H4 (cell line): ENCODE measurements at places on chromosomes 1 and 21.

- no peak for DNase-seq
These were observed 58.9 kb downstream of the C1orf94 start for GRCh38 chr1:34235594-34235993.

GRCh38 chr1:230191079-230191804 is 124.2 kb downstream of the GALNT2 start:
- DNase-seq = no peak

- DNase-seq = no peak
These were observed 23.7 kb upstream of the CSF3R start for GRCh38 chr1:36506276-36506920.

DNA sequence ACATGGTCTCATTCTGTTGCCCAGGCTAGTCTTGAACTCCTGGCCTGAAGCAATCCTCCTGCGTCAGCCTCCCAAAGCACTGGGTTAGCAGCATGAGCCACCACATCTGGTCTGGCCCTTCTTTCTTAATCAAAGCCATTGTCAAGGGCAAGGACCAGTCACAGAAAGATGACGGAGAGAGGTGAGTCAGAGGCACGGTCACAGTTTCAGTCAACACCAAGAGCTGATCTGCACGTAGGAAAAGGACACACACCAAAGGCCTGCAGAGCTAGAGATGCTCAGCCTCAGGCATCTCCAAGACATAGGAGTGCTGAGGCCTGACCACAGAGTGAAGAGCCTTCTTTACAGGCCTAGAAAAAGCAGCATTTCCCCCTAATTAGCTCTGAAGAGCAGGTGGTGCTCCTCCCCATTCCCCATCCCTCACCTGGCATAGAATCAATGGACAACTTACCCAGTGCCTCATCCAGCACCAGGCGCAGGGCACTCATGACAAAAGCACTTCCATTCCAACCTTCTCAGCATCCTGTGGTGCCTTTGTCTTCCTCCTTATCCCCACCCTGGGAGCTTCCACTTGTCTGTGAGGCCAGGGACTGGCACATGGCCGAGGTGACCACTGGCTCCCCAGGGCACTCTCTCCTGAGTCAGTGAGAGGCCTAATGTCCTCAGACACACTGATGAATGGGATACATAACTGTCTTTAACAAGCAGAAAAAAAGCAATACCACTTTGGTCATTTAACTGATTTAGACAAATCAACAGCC is 139.8 kb downstream of the AJAP1 start:
- no peak for DNase-seq

GRCh38 chr1:234960722-234961455 is 167.7 kb downstream of the TOMM20 start:
- DNase-seq = no peak

- DNase-seq = no peak
These were observed 968 bp downstream of the CSMD2 start for GRCh38 chr1:34163792-34164731.

GRCh38 chr1:6688001-6688400 is 13.6 kb downstream of the DNAJC11 start:
- DNase-seq = no peak

GRCh38 chr1:40310129-40310461 is 7.0 kb downstream of the COL9A2 start:
- DNase-seq = no peak

- DNase-seq = no peak
These were observed 24.5 kb upstream of the SLC9A1 start for GRCh38 chr1:27179379-27179778.

DNA sequence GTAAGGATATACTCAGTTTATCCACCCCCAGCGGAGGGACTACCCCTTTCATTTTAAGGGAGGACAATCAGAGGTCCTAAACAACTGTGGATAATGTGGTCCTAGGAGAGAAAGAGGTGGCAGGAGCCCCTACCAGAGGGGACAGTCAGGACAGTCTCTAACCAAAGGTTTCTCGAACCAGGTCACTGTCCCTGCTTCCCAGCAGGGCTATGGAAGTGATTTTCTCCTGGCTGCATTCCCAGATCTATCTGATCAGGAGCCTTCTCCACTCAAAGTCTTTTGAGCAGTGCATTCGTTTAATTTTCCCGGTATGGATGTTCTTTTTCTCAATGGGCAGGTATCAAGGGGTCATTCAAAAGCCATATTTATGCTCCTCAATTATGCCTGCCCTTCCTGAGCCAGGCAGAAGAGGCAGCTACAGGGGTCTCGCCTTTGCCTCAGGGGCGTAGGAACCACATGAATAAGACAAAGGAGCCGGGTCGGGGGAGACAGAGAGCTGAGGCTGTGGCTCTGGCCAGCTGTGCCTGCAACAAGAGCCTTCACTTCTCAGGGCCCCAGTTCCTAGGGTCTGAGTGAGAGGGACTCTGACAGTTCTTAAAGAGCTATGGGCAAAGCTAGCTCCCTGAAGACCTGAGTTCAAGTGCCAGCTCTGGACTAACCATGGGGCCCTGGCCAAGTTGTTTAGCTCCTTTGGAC is 62.5 kb upstream of the DMRTB1 start:
- no peak for DNase-seq

DNA sequence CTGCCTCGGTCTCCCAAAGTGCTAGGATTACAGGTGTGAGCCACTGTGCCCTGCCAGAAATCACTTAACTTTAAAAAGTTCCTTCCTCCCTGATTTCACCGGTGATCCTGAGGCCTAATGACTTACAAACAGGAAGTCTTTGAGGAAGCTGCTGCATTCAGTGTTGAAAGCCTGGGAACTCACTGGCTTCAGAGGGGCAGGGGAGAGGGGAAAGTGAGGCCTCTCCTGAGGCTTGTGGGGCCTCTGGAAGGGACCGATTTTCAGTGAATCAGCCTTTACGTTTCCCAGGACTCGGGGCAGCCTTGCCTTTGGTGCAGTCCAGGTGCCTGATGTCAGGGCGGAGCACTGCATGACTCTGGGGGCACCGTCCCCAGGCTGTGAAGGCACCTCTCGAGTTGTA is 30.1 kb upstream of the ARHGEF10L start:
- DNase-seq = no peak

DNA sequence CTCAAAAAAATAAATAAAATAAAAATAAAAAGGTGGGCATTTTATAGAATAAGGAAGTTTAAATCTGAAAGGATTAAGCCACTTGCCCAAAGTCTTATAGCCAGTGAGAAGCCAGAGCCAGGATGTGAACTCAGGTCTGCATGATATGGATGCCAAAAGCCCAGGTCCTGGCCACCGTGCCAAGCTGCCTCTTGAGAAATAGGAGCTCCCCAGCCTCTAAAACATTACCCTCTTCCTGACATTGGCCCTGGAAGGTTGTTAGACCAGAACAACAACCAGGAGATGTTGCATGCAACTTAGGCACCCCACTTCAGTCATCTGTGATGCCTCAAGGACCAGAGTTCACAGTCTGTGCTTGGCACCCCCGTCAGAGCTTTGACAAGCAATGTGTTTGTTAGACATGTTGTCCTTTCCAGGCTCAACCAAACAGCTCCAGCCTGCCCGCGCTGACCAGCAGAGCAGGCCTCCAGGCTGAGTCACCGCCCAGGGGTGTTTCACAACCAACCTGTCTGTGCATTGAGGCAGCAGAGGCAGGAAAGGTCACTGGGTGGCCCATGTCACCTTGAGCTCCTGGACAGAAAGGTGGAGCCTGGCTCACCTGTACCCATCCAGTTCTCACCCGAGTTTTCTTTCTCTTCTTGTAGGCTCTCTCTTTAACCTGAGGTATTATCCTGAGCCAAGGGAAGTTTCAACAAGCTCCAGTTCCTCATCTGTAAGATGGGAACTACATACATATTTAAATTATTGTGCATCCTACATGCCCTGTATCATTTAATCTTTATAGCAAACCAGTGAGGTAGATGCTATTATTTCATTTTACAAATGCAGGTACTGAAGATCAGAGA is 14.9 kb upstream of the MED18 start:
- DNase-seq = peak; percentile 43

DNA sequence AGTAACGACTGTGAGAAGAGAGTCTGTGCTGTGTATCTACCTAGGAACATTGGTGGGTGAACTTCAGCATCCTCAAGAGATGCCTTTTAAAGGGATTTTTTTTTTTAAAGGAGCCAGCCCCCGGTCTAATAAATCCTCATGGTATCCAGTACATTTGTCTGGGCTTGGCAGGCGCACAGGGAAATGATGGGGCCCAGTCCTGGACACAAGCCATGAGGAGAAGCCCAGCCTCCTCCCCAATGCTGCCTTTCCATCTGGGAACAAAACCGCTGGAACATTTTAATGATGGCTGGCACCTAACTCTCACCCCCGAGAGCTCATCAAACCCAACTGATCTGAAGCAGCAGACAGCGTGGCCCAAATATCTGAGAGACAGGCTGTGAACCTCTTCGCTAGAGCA is 64.2 kb downstream of the ACOT7 start:
- DNase-seq = no peak

GRCh38 chr1:88284066-88284465 is 400.0 kb upstream of the PKN2 start:
- no peak for DNase-seq

- no peak for DNase-seq
These were observed 39.0 kb downstream of the SLC37A1 start for GRCh38 chr21:42552407-42553336.

- DNase-seq = peak; percentile 85
These were observed 427.2 kb downstream of the KCNT2 start for GRCh38 chr1:196180847-196181593.

DNA sequence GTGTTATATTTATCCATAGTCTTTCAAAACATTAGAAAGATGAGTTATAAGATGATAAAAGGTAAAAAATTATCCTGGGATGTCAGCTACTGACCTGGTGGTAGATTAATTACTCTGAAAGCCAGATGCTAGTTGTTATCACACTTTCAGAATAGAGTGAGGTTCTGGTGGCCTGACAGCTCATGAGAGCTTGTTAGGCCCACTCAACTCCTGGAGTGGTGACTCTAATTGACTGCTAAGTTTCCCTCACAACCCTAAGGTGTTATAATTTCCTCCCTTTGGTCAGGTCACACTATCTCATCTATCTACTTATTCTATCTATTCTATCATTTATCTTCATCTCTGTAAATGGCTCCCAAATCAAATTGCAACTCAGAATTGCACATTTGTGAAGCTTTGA is 90.1 kb downstream of the ZNF648 start:
- no peak for DNase-seq
